ENCODE measurements at places on chromosomes 16 and 17.

- DNase-seq: no peak
Measured at GRCh38 chr17:80956321-80957190, 35.1 kb upstream of the CHMP6 start.

DNA sequence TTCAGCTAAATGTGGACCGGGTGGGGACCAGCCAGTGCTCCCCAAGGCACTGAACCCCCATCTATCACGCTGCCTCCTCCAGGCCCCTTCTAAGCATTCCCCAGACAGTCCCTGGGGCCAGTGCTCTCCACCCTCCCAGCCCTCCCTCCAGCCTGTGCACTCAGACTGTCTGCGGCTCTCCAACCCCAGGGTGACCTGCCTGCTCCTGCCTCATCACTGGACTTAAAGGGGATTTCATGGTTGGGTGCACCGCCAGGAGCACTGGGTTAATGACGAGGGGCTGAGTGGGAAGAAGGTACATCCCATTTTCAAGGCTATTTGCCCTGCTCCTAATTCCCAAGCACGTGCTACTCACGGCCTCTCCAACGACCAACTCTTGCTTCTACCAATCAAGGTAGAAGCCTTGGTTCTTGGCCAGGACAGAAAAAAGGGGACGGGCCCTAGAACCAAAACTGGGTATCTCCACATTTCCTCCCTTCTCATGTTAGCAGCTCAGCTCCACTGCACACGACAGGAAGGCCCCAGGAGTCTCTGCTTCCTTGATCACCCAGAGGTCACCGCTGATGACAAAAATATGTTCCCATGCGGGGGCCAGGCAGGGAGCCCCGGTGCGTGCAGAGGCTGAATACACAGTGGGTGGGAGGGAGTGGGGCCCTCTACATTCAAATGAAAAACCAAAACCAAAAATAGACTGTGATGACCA, 3.5 kb upstream of the ABR start:
- no peak for DNase-seq

DNA sequence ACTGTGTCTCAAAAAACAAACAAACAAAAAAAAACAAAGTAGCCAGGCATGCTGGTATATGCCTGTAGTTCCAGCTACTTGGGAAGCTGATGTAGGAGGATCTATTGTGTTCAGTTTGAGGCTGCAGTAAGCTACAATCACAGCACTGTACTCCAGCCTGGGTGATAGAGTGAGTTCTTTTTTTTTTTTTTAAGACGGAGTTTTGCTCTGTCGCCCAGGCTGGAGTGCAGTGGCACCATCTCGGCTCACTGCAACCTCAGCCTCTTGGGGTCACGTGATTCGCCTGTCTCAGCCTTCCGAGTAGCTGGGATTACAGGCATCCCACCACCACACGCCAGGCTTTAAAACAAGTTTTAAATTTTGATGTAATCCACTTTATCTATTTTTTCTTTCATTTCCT, 80.2 kb upstream of the STAC2 start:
- DNase-seq: no peak

DNA sequence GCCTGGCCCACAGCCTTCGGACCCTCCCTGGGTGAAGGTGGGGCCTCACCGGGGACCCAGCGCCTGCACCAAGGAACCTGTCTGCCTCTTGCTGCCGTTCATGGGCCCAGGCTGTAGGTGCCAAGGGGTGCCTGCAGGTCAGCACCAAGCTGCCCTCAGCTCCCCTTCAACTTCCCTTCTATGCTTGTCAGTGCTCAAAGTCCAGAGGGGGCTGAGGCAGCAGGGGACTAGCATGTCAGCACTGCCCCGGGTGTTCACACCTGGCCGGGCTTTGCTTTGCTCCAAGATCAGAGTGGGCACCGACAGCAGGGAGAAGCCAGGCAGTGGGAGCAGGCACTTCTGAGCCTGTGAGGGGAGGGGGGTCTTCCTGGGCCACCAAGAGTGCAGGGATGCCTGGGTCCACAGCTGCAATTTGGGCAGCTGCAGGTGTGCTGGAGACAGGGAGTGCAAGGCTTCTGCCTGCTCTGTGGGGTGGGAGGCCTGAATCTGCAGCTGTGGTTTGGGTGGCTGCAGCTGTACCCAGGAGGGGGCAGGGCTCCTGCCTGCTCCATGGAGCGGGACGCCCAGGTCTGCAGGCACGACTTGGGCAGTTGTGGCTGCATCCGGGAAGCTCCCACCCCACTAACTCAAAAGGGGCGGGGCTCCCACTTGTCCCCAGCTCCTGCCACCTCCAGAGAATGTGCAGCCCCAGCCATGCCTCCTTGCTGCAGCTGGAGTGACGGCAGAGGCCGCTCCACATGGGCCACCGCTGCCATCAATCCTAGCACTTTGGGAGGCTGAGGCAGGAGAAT, 27.6 kb upstream of the PRM1 start:
- no peak for DNase-seq

DNA sequence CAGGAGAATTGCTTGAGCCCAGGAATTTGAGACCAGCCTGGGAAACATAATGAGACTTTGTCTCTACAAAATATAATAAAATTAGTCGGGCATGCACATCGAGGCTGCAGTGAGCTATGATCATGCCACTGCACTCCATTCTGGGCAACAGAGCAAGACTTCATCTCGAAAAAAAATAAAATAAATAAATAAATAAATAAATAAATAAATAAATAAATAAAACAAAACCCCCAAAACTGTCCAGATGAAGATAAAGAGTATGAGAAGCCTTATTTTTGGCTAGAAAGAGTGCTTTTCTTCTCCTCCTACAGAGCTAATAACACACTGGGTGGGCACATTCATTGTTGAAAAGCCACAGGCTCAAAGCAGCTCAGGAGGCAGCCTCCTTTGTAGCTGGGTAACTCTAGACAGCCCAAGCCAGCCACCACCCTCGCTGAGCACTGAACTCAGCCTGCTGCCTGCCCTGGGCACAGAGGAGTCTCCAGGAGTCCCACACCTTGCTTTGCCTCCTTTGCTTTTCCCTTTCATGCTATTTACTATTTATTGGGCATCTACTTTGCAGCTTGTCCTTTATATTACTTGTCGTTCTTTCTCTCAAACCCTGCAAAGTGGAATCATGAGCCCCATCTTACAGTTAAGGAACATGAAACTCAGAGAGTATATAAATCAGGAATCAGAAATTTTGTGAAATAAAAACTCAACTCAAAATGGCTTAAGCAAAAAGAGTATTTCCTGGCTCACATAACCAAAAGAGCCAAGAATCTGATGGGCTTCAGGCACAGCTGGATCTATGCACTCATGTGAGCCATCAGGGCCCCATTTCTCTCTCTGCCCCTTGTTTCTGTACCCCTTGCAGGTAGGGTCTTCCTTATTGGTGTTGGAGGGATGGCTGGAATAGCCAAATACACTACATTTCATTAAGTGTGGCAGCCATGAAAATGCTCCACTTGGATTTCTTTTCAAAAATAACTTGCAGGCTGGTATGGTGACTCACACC, 18.1 kb upstream of the C16orf87 start:
- DNase-seq: no peak

DNA sequence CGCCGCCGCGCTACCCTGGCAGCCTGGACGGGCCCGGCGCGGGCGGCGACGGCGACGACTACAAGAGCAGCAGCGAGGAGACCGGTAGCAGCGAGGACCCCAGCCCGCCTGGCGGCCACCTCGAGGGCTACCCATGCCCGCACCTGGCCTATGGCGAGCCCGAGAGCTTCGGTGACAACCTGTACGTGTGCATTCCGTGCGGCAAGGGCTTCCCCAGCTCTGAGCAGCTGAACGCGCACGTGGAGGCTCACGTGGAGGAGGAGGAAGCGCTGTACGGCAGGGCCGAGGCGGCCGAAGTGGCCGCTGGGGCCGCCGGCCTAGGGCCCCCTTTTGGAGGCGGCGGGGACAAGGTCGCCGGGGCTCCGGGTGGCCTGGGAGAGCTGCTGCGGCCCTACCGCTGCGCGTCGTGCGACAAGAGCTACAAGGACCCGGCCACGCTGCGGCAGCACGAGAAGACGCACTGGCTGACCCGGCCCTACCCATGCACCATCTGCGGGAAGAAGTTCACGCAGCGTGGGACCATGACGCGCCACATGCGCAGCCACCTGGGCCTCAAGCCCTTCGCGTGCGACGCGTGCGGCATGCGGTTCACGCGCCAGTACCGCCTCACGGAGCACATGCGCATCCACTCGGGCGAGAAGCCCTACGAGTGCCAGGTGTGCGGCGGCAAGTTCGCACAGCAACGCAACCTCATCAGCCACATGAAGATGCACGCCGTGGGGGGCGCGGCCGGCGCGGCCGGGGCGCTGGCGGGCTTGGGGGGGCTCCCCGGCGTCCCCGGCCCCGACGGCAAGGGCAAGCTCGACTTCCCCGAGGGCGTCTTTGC, 3.1 kb downstream of the HIC1 start:
- DNase-seq: no peak

DNA sequence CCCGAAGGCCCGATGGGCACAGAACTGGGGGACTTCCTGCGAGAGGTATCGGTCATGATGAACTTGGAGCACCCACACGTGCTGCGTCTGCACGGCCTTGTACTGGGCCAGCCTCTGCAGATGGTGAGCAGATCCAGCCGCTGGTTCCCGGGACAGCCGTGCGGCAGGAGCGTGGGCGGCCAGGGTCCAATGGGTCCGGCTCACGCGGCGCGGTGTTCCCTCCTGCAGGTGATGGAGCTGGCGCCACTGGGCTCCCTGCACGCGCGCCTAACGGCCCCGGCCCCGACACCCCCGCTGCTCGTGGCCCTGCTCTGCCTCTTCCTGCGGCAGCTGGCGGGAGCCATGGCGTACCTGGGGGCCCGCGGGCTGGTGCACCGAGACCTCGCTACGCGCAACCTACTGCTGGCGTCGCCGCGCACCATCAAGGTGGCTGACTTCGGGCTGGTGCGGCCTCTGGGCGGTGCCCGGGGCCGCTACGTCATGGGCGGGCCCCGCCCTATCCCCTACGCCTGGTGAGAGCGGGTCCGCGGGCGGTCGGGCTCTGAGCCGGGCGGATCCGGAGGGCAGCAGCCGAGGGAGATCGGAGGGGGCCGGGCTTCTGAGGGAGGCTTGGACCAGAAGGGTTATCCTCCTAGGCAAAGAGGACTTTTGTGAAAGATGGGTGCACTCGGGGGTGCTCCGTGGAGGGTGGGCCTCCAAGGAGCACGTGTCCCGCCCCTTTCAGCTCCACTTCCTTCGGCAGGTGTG, 3.0 kb downstream of the TNK1 start:
- DNase-seq: no peak

DNA sequence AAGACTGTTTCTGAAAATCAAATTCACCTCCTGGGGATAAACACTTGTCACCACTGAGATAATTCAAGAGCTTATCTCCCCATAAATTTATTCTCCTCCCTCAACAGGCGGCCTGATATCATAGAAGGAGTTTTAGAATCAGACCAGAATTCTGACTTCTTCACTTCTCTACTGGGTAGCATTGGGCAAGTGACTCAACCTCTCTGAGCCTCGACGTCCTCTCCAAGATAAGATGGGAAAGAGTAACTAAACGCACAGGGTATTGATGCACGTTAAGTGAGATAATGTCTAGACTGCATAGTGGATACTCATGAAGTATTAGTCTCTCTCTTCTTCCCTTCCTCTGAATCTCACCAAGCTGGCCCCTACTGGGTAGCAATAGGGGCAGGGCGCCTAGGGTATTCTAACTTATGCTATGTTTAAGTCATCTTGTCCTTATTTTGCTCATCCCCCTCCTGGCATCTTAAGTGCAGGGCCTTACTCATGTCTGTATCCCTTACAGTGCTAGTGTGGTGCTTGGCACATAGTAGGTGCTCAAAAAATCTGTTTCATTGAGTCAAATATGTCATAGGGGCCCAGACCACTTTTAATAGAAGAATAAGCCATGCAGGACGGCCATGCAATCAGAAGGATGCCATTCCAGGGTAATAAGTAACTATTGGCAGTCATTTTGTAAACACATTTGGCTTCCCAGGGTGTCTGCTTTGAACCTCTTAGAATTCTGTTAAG, 476.4 kb upstream of the CCL2 start:
- no peak for DNase-seq

GRCh38 chr16:18979936-18980335, 3.8 kb upstream of the TMC7 start:
- no peak for DNase-seq

DNA sequence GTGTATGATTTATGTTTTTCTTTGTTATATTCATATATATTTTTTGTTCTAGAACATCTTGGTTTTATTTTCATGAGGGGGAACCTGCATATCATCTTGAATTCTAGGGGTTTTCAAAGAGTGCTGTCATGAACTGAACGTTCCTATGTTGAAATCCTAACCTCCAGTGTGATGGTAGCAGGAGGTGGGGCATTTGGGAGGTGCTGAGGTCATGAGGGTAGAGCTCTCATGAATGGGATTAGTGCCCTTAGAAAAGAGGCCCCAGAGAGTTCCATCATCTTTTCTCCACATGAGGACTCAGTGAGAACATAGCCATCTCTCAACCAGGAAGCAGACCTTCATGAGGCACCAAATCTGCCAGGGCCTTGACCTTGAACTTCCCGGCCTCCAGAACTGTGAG, 34.6 kb upstream of the CCDC182 start:
- no peak for DNase-seq

DNA sequence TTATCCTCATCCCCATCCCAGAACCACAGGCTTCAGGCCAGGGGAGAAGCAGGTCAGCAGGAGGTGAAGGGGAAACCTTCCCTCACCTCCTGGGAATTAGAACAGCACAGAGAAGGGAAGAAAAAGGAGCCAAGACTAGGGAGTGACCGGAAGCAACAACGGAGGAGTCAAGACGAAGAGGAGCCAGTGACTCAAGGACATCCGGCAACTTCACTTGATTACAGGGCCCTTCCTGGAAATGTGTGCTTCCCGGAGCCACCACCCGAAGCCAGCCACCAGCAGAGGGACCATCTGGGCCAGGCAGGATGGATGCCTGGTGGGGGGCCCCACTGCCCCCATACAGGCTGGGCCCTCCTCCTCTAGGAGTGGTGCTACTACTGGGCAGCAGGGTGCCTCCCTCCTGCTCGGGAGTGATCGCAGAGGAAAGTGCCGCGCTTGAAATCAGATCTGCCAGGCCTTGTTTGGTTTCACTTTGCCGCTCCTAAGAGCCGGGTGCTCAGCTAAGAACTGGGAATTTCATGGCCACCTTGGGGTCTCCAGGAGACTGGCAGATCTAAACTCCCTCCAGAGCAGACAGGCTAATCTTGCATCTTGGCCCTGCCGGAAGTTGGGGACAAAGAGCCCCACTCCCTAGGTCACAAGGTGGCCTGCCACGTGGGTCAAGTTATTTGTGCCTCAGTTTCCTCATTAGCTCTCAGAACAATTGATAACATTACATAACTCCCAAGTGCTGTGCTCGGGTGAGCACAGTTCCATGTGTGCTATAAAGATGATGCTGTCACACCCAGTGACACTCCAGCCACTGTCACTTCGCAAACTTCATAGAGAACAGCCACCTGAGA, 6.6 kb downstream of the CDC42EP4 start:
- DNase-seq: no peak

DNA sequence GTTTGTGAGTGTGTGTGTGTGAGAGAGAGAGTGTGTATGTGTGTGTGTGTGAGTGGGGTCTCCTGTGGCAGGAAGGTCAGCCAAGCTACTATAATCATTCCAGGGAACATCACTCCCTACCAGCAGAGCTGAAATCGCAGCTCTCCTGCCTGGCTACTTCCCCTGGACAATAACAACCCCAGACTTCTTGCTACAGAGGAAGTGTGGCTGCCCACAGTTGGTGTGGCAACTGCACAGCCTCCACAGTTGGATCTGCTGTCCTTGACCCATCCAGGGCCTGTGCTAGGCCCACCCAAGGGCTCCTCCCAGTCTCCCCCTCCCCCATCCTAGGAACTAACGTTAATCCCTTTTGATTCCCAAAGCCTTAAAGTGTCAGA, 1.5 kb downstream of the SLC13A5 start:
- DNase-seq: no peak
